Mesendoderm (in vitro differentiated cells): ENCODE measurements at places on chromosomes 7 and 10.

DNA sequence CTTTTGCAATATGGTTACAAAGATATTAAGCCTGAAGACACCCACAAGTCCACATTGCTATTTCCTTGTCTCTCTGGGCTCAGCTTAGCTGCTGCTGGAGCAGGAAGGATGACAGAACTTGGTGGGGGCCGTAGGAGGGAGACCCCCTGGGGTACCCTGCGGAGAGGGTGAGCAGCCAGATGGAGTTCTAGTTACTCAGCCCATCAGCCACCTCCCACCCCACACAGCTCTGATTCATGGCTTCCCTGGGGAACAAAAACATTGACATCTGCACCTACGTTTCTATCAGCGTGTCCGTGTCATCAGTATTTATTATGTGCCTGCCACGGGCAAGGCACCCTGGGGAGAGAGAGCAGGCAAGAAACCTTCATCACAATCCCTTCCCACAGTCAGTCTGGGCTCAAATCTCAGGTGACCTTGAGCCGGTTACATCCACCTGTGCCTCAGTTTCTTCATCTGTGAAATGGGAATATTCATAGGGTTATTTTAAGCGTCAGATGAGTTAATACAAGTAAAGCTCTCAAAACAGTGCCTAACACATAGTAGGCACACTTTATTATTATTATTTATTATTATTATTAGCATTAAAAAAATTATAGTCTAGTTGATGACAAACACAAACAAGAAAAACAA lies 131.5 kb downstream of the C10orf105 start:
- no peak for DNase-seq

GRCh38 chr7:82388138-82388537 lies 55.4 kb downstream of the CACNA2D1 start:
- DNase-seq: no peak

- peak; percentile 25 for DNase-seq
Measured at GRCh38 chr7:130959743-130960207, 225.8 kb upstream of the KLF14 start.

DNA sequence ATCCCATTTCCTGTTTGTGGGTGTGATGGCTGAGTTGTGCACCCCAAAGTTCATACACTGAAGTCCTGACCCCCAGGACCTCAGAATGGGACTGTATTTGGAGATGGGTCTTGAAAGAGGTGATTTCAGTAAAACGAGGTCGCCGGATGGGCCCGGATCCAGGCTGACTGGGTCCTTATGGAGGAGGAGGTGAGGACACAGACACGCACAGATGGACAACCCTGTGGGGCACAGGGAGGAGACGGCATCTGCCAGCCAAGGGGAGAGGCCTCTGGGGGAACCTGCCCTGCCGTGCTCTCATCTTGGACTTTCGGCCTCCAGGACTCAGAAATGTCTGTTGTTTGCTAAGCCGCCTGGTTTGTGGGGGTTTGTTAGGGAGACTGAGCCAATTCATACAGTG lies 61.1 kb downstream of the PTPRN2 start:
- DNase-seq: no peak

DNA sequence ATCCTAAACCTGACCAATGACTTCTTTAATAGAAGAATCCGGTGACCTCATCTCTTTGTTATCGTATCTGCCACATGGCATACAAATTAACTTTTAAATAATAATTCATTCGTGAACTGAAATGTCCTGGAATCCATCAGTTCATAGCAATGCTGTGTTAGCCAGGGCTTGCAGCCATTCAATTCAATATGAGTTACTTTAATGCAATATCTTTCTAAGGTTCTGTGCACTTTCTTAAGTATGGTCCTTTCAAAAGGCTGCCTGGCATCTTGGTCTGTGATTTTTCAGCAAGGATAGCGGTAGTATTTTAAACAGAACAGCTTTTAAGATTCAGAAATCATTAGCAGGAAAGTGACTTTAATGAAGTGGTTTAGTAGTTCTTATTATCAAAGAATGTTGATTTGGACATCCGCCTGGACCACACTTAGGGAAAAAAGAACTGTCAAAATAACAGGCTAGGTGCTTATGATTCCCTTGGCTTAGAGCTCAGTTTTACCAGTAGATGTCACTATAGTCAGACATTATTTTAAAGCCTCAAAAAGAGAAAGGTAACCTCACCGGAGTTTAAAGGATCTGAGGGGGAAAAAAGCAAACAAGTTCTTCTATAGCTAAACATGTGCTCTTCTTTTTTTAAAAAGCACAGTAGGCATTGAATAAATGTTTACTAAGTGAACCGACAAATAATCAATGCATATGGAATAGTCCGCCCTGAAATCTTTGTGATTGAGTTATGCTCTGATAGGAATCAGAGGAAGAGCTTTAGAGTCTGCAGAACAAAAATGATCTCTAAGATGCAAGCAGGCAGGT lies 22.7 kb downstream of the SLC35G1 start:
- peak; percentile 60 for DNase-seq

GRCh38 chr7:94351703-94352102 lies 43.0 kb upstream of the COL1A2 start:
- no peak for DNase-seq

DNA sequence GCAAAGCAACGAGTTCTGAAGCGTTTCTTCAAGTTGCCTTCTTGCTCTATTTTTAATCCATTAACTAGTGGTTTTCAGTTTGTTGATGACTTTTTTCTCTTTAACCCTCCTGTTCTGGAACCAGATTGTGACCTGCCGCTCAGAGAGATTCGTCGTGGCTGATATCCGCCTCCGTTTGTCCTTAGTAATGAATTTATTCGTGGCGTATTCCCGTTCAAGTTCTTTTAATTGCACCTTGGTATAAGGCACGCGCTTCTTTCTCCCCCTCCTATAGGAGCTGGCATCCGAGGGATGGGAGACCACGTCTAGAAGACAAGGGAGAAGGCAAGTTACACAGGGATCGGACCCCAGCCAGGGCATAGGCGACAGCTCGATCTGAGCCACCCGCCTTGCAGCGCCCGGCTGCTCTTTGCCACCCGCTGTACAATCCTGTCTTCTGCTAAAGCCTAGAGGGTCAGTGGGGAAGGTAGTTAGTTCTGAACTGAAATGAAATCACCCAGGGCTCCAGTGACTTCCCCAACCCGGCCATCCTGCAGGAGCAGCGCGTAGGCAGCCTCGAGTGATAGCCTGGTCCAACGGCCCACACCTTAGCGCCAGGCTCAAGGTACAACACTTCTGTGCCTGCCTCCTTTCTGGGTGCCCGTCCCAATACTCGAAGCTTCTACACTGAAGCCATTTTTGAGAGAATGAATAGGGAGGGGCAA lies 1.6 kb downstream of the HOXA13 start:
- DNase-seq: no peak
